ENCODE measurements at places on chromosomes 13 and 19.
A peak's percentile ranks its signal among the peaks of the same experiment; 100 is the strongest.

DNA sequence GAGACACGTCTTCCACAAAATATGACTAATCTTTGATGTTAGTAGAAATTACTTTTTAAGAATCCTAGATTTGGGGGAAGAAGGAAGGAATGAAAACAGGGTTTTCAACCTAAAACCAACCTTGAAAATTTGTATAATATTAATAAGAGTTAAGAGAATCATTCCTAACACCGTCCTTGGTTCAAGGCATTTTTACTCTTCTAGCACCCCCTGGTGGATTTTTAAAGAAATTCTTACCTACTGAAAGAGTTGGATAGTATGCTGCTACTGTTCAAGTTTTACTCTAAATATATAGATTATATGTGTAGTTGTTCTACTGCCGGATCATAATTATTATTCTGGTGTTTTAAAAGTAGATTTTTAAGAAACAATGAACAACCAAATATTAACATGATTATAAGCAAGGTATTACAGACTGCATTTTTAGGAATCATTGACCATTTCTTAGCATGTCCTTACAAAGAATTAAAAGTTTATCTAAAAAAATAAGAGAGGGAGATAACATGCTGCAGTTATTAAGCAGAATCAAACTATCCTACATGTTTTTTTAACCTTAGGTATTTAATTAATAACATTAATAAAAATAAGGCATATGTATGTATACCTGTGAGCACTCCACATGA, 7.4 kb upstream of the SLITRK6 start:
- peak; percentile 28 for DNase-seq

DNA sequence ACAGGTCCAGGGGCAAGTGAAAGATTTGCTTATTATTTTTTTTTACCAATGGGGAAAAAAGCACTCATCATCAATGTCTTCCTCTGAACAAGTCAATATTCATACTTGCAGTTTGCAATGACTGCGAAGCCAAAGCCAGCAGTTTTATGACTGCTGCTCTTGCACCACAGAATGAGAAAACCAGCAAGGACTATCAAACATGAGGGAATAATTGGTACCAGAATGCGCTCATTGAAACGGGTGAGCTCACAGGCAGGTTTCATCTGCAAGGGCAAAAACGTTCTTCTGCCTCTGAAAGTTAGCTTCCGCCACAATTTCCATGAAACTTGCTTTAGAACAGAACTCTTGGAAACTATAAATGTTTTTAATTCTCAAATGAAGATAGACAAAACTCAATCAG, 5.5 kb downstream of the DLEU7 start:
- DNase-seq = no peak

GRCh38 chr13:37187621-37188020, 82.2 kb upstream of the CSNK1A1L start:
- DNase-seq = no peak

DNA sequence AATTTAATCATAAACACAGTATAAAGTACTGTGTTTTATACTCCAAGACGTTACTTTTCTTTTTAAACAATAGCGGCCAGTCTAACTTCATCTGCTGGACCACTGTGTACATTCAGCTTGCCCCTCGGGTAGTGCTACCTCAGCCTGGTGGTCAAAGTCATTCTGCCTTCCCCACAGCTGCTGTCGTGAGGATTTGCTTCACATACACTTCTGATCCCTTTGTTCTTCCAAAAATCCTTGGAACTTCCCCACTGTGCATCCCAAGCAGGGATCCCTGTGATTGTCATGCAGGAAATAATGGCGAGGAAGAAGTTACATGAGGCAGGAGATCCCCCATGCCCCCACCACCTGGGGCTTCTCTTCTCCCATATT, 234.9 kb upstream of the STARD13 start:
- no peak for DNase-seq

- DNase-seq = peak; percentile 35
Observed at GRCh38 chr19:45955905-45956608, 17.6 kb downstream of the NOVA2 start.

DNA sequence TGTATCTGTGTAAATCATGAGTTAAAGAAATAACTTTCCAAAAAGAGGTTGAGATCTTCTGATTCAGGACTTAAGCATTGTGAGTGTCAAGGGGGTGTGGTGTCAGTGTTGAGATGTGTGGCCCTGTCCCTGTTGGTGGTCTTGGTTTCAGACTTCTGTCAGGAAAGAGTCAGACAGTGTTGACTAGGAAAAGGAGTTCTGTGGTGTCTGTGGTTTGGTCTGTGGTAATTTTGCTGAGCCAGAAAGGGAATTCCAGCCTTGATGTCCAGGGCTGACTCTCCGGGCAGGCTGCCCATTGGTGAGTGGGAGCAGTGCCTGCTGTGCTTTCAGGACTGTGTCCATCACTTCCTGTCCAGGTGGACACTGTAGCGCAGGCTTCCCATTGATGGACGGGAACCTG, 39.8 kb upstream of the IGFL4 start:
- no peak for DNase-seq

GRCh38 chr13:40342461-40342860, 324.0 kb downstream of the FOXO1 start:
- no peak for DNase-seq

DNA sequence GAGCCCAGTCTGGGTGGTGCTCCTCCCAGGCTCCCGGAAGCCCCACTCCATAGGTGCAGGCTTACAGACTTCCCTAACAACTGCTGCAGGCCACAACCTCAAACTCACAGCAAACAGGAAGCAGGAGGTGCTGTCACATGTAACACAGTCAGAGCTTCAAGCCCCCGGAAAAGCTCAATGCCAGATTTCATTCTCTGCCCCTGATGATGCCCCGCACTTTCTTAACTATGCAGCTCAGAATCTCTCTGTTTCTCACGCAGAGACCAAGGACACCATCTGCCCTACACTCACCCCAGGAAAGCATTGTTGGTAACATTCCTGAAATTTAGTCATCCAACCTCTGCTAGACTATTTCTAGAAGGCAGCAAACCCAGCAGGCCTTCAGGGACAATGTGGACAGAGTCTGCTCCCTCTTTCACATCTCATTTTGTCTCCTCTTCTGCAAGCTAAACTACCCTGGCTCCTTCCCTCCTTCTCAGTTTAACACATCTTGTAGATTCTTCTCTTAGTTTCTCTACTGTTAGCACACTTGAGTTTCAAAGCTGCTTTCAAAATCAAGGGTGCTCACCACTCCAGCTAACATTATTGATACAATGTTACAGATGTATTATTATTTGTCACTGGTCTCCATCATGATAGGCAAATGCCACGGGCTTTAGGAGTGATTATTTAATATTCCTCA, 162.5 kb downstream of the KCTD12 start:
- DNase-seq = no peak

- DNase-seq = no peak
Observed at GRCh38 chr19:46809534-46810272, 21.3 kb upstream of the SLC1A5 start.

DNA sequence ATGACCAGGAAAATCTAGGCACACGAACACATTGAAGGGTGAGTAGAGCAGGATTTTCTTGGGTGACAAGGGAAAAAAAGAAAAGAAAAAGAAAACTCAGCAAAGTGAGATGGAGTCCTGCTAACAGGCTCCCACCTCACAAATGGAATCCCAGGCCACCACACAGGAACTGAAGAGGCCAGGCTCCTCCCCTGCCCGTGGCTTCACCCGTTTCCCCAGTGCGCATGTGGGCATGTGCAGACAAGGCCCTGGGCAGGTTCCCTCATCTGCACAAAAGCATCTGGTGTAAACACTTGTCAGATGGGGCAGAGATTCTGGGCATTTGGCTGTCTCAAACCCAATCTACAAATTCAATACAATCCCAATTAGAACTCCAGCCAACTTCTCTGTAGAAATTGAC, 24.5 kb downstream of the CFAP97D2 start:
- DNase-seq = no peak

DNA sequence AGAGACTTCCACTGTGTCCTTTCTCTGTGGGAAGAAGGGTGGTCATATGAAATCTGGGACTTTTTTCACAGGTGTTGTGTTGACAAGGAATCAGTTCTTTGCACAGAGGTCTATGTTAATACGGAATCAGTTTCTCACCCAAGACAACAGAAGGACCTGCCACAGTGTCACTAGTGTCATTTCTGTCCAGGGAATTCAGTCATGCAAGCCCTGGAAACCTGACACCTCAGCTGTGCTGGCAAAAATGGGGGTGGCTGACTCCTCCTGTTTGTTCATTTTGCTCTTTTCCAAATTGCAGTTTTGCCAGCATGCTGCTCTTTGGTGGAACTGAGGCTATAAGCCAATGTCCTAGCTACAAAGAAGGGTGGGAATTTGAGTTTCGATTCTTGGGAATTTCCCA, 49.8 kb upstream of the ESD start:
- no peak for DNase-seq

- DNase-seq = no peak
Observed at GRCh38 chr19:22335716-22336115, 49.5 kb downstream of the ZNF729 start.

DNA sequence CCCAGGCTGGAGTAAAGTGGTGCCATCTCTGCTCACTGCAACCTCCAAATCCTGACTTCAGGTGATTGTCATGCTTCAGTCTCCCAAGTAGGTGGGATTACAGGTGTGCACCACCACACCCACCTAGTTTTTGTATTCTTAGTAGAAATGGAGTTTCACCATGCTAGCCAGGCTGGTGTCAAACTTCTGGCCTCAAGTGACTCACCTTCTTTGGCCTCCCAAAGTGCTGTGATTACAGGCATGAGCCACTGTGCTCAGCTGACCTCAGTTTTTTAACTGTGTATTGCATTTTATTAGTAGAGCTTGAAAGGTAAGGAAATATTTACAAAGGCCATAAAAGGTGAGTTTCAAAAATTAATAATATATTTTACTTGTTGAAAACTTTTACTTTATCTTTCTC, 2.3 kb downstream of the ZNF726 start:
- DNase-seq = no peak

DNA sequence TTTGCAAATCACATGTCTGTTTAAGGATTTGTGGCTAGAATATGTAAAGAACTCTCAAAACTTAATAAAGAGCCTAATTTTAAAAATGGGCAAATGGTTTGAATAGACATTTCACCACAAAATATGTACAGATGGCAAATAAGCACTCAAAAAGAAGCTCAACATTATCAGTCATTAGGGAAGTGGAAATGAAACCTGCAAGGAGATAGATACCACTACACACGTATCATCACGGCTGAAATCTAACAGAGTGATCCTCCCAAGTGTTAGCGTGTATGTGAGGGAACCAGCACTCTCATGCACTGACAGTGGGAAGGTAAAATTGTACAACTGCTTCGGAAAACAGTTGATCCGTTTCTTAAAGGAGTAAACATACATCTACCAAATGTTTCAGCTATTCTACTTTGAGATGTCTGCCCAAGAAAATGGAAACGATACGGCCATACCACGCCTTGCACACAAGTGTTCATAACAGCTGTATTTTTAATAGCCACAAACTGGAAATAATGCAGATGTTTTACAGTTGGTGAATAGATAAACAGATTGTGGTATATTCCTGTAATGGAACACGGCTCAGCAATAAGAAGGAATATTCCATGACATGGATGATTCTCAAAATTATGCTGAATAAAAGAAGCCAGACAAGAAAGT, 14.5 kb downstream of the ARHGEF7 start:
- no peak for DNase-seq

DNA sequence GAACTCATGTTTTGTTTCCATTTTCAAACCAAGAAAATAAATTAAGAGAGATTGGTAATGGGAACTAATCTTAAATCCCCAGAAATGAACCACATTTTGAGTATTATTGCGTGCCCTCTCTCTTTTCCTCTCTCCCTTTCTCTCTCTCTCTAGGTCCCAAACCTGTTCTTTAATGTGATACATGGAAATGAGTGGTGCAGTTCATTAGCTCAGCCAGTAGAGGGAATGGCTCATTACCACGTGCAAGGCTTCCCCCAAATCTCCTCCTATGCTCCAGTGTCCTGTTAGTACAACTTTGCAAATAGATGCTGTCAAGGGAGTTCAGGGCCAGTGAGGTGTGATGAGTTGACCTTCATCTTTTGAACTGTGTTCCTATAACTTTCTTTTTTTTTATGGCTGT, 178.4 kb downstream of the FGF9 start:
- DNase-seq = peak; percentile 40

DNA sequence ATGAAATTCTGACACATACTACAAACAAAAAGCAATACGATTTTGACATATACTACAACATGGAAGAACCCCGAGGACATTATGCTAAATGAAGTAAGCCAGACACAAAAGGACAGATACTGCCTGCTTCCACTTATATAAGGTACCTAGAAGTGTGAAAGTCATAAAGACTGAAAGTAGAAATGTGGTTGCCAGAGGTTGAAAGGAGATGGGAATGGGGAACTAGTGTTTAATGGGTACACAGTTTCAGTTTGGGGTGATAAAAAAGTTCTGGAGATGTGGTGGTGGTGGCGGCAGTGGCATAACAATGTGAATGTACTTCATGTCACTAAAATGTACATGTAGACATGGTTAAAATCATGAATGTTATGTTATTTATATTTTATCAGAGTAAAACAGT, 12.1 kb upstream of the NDFIP2 start:
- no peak for DNase-seq

GRCh38 chr13:96898646-96899254, 95.5 kb downstream of the OXGR1 start:
- no peak for DNase-seq

GRCh38 chr13:45678282-45678681, 23.8 kb upstream of the CBY2 start:
- no peak for DNase-seq

- DNase-seq = no peak
Observed at GRCh38 chr13:28819735-28820098, 422 bp upstream of the MTUS2 start.

GRCh38 chr13:114166381-114167131, 12.5 kb upstream of the CFAP97D2 start:
- DNase-seq = no peak

DNA sequence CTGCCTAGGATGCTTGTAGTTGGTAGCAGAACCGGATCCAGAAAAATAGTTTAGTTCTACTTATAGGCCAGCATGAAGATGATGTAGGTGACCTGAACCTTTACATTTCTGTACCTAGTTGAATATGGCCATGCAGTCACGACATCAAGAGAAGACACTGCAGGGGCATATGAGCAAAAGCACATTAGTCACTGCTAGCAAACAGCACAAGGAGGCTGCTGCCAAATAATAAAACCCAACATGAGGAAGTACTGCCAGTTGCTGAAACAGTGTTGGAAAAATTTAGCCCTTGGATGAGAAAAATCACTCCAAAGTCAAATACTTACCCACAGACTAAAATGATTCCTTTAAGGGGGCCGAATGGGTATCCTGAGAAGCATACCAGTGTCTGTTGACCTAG, 20.8 kb downstream of the ERICH6B start:
- DNase-seq = no peak

DNA sequence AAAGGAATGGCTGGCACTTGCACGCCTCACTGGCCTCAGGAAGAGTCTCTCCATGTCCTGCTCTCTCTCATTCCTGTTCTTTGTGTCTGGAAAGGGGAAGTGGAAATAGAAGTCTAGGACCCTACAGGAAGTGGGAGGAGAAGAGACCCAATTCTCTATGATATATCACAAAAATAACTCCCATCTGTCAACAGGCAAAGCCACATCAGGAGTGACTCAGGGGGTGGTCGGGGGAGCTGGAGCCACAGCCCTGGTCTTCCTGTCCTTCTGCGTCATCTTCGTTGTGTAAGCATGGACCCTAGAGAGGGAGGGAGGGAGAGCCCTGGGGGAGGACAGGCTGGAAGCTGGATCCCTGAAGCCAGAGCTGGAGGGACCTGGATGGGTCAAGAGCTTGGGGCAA, 3.0 kb downstream of the SIGLEC9 start:
- no peak for DNase-seq

All from HCT116 (cell line).